Thoracic aorta (tissue), 2 donors: ENCODE measurements at places on chromosomes 16 and 17. TPM values are rescaled to one million over a fixed set of nuclear protein-coding genes. Genes with fewer than 3 reads are reported as not detected.

DNA sequence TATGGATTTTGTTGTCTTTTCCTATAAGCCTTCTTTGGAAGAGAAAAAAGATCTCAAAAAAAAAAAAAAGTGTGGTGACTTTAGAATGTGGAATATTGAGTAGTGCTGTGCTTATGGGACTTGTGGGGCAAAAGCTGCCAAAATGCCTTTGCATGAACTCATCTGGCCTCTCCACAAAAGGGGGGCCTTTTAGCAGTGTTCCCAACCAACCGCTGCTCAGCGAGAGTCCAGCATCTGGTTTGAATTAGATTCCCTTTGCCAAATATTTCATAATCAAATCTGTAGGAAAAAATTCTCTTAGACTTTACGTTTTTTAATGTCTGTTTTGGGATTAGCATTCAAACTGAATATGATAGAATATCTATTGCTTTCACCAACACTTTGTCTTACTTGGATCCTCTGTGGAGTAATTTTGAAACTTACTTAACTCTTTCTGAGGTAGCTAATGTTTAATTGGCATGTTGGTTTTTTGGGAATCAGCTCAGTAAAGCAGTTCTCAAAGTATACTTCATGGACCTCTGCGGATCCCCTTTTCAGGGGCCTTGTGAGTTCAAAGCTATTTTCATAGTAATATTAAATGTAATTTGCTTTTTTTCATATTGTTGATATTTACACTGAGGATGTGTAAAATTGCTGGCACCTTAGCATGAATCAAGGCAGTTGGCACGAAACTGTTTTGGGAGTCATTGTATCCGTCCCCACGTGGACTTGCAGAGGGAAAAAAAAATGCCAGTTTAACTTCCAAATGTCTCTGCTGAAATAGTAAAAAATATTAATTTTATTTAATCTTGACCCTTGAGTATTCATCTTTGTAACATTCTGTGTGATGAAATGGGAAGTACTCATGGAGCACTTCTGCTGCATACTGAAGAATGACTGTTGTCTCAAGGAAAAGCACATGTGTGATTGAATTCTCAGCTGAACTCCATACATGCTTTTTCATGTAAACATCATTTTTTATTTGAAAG lies 34.7 kb upstream of the VPS4A start:
- no peaks in the 10 kb centered on the region for H3K36me3 ChIP-seq
- peaks cover 7% of the 10 kb centered on the region for H3K4me1 ChIP-seq
- peak overlapping the region; percentile 48 for H3K27ac ChIP-seq

IGSF6 gene
- total RNA-seq, result 4.2 TPM

DNA sequence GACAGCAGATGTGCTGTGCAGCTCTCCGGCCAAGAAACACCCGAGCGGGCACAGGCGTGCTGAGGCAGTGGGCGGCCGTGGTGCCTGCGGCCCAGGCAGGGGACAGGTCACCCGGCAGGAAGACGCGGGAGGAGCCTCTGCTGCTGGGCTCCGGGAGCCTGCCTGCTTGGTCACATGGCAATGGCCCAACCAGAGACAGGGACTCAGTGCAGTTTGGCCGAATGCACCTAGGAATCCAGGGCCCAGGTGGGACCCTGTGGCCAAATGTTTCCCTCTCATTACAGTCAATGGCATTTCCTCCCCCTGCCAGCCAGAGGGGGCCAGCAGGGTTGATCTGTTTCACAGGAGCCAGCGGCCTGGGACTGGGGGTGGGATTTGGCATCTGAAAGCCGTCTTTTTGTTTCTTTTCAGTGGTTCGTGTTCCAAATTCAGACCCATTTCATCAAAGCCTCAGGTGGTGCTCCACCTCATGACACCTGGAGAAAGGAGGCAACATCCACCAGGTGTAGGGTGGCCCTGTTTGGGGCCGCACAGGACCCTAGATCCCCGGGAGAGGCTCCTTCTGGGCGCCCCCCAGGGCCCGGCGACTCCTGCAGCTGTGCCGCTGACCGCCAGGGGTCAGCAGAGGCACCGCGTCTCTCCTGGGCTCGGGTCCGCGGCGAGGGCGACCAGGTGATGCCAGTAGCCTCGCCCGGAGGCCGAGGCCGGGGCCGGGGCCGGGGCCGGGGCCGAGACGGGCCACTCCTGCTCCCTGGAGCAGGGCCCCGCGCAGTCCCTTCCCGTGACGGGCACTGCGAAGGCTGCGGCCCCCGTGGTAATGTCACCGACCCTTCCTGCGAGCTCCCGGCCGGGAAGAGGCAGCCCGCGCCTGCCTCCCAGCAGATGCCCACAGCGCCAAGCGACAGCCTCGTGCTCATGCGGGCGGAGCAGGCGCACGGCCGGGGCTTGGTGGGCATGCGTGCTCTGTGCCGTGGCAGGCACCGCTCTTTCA lies 118.5 kb downstream of the C16orf78 start:
- peak overlapping the region; percentile 66 for H3K4me3 ChIP-seq
- H3K27me3 ChIP-seq, result no peaks in the 10 kb centered on the region
- DNase-seq, result no peak
- H3K27ac ChIP-seq, result no peak overlapping the region

NPIPA7 gene
- not detected for total RNA-seq

DNA sequence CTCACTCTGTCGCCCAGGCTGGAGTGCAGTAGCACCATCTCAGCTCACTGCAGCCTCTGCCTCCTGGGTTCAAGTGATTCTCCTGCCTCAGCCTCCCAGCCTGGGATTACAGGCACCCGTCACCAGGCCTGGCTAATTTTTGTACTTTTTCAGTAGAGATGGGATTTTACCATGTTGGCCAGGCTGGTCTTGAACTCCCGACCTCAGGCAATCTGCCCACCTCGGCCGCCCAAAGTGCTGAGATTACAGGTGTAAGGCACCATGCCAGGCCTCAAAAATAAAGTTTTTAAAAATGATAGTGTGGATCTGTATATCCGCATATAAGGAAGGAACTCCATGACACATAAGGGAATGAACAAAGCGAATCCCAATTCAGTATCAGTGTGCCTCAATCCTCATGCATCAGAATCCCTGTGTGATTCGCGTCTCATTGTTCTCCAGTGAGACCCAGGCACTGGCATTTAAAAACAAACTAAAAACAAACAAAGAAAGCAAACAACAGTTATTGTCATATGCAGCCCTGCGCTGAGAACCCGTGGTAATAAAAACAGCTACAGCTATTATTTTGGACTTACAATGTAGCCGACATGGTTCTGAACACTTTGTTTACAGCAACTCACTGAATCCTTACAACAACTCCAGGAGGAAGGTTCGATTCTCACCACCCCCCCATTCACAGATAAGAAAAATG lies 54.1 kb upstream of the CREBBP start:
- DNase-seq, result no peak
- H3K4me1 ChIP-seq, result peaks cover 12% of the 10 kb centered on the region
- no peak overlapping the region for H3K4me3 ChIP-seq

DNA sequence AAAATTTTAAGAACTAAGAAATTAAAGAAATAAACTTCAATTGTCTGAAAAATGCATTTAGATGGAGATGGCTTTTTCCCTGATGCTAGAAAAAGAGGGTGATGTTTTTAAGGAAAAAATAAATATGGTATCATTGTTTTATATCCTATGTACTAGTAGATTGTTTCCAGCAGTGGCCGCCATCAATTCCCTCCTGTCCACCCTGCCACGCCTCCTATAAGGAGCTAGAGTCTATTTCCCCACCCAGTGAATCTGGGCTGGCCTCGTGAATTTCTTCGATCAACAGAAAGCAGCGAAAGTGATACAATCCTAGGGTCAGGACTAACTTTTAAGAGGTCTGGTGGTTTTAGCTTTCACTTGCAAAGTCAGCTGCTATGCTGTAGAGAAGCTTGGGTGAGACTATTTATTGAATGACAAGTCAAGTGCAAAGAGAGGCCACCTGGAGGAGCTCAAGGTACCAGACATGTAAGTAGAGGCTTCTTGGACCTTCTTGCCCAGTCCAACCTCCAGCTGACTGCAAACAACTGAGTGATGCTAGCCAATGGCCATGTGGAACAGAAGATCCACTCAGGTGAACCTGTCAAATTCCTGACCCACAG lies 80.9 kb upstream of the MTMR4 start:
- no peak for DNase-seq
- H3K36me3 ChIP-seq, result no peaks in the 10 kb centered on the region
- no peaks in the 10 kb centered on the region for H3K4me1 ChIP-seq
- no peak overlapping the region for H3K4me3 ChIP-seq
- no peak overlapping the region for H3K27ac ChIP-seq

CES5A gene
- not detected for total RNA-seq

DNA sequence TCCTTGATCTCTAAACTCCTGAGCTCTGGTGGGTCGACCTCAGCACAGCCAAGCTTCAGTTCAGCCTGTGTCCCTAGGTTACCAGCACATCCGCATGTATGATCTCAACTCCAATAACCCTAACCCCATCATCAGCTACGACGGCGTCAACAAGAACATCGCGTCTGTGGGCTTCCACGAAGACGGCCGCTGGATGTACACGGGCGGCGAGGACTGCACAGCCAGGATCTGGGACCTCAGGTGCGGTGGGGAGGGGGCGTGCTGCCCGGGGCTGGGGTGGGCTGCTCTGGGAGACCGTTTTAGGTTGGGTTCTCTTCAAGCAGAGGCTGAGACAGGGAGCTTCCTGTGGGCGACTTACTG lies 1.1 kb downstream of the MLST8 start:
- no peaks in the 10 kb centered on the region for H3K27me3 ChIP-seq
- H3K27ac ChIP-seq, result no peak overlapping the region
- DNase-seq, result no peak
- H3K4me3 ChIP-seq, result peak overlapping the region; percentile 87
- peaks cover 7% of the 10 kb centered on the region for H3K4me1 ChIP-seq
- H3K36me3 ChIP-seq, result peaks cover 18% of the 10 kb centered on the region

GRCh38 chr17:61335845-61336655 lies 63.6 kb upstream of the TBX2 start:
- DNase-seq, result no peak
- H3K4me3 ChIP-seq, result no peak overlapping the region
- H3K4me1 ChIP-seq, result peaks cover 15% of the 10 kb centered on the region
- peak overlapping the region; percentile 51 for H3K27ac ChIP-seq
- H3K36me3 ChIP-seq, result no peaks in the 10 kb centered on the region
- H3K27me3 ChIP-seq, result no peaks in the 10 kb centered on the region

GRCh38 chr16:51317575-51317974 lies 166.5 kb upstream of the SALL1 start:
- H3K27me3 ChIP-seq, result no peaks in the 10 kb centered on the region
- DNase-seq, result no peak
- H3K4me3 ChIP-seq, result no peak overlapping the region
- no peaks in the 10 kb centered on the region for H3K4me1 ChIP-seq

ATXN7L3 gene
- total RNA-seq, result 55.8 TPM

GRCh38 chr16:13839577-13839976 lies 80.4 kb upstream of the ERCC4 start:
- no peak overlapping the region for H3K27ac ChIP-seq
- no peak for DNase-seq
- no peak overlapping the region for H3K4me3 ChIP-seq
- H3K4me1 ChIP-seq, result peaks cover 18% of the 10 kb centered on the region

TBC1D28 gene
- not detected for total RNA-seq

- no peak overlapping the region for H3K27ac ChIP-seq
- H3K36me3 ChIP-seq, result peaks cover 69% of the 10 kb centered on the region
- no peaks in the 10 kb centered on the region for H3K27me3 ChIP-seq
Observed at GRCh38 chr16:24822974-24823373, 22.8 kb upstream of the SLC5A11 start.

FBXO39 gene
- 0.49 TPM for total RNA-seq

GRCh38 chr16:26688105-26688504 lies 378.6 kb upstream of the C16orf82 start:
- H3K27me3 ChIP-seq, result no peaks in the 10 kb centered on the region
- no peaks in the 10 kb centered on the region for H3K36me3 ChIP-seq
- H3K4me1 ChIP-seq, result no peaks in the 10 kb centered on the region
- no peak overlapping the region for H3K4me3 ChIP-seq
- no peak for DNase-seq

- H3K4me3 ChIP-seq, result no peak overlapping the region
- H3K27me3 ChIP-seq, result no peaks in the 10 kb centered on the region
- no peaks in the 10 kb centered on the region for H3K36me3 ChIP-seq
- no peak overlapping the region for H3K27ac ChIP-seq
- DNase-seq, result no peak
- H3K4me1 ChIP-seq, result no peaks in the 10 kb centered on the region
Observed at GRCh38 chr16:56861092-56861610, 3.9 kb upstream of the SLC12A3 start.

- H3K36me3 ChIP-seq, result no peaks in the 10 kb centered on the region
- DNase-seq, result no peak
- H3K27ac ChIP-seq, result no peak overlapping the region
- H3K27me3 ChIP-seq, result no peaks in the 10 kb centered on the region
Observed at GRCh38 chr16:85446951-85447692, 166.0 kb upstream of the GSE1 start.

- no peaks in the 10 kb centered on the region for H3K27me3 ChIP-seq
- no peaks in the 10 kb centered on the region for H3K36me3 ChIP-seq
- DNase-seq, result no peak
- peaks cover 7% of the 10 kb centered on the region for H3K4me1 ChIP-seq
Observed at GRCh38 chr16:85969159-85969558, 70.2 kb downstream of the IRF8 start.

DNA sequence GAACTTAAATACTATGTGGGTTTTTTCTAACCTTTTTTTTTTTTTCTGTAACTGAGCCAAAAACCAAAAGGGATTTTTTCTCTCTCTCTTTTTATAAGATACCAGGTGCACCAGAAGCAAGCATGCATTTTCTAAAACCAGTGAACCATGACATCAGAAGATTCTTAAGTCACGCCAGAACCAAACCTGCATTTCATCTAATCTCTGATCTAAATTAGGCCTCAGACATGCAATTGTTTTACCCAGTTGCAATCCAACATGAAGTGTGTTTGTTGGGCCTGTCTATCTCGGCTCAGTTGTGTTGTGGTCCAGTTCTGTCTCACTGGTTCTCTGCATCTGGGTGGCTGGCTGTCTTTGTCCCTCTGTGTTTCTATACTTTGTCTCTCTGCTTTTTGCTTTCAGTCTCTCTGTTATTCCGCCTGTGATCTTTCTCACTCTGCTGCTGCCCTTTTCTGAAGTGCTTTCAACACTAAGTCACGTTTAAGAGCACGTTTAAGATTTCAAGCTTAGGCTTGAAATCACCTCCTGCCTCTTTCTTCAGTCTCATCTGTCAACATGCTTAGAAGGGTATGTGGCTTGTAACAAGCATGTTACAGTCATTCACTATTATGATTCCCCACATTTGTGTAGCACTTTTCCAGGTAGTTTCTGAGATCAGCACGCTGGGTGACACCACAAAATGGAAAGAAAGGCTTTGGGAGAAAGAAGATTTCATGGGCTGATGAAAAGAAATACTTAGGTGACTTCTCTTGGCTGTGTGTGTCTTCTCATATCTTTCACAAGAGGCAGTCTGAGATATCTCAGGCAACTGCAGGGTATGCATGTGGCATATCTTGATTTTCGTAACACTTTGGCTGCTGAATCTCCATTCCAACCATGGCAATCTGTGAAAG lies 488.9 kb downstream of the SHISA9 start:
- no peaks in the 10 kb centered on the region for H3K36me3 ChIP-seq
- H3K27ac ChIP-seq, result no peak overlapping the region
- H3K4me3 ChIP-seq, result no peak overlapping the region
- DNase-seq, result no peak
- no peaks in the 10 kb centered on the region for H3K27me3 ChIP-seq

- no peaks in the 10 kb centered on the region for H3K27me3 ChIP-seq
- H3K4me1 ChIP-seq, result no peaks in the 10 kb centered on the region
- H3K27ac ChIP-seq, result no peak overlapping the region
- no peak overlapping the region for H3K4me3 ChIP-seq
- DNase-seq, result no peak
- no peaks in the 10 kb centered on the region for H3K36me3 ChIP-seq
Observed at GRCh38 chr16:48905632-48906505, 295.9 kb upstream of the N4BP1 start.
